ENCODE measurements at places on chromosomes 2 and 18. TPM values are rescaled to one million over a fixed set of nuclear protein-coding genes. Genes with fewer than 3 reads are reported as not detected.

DNA sequence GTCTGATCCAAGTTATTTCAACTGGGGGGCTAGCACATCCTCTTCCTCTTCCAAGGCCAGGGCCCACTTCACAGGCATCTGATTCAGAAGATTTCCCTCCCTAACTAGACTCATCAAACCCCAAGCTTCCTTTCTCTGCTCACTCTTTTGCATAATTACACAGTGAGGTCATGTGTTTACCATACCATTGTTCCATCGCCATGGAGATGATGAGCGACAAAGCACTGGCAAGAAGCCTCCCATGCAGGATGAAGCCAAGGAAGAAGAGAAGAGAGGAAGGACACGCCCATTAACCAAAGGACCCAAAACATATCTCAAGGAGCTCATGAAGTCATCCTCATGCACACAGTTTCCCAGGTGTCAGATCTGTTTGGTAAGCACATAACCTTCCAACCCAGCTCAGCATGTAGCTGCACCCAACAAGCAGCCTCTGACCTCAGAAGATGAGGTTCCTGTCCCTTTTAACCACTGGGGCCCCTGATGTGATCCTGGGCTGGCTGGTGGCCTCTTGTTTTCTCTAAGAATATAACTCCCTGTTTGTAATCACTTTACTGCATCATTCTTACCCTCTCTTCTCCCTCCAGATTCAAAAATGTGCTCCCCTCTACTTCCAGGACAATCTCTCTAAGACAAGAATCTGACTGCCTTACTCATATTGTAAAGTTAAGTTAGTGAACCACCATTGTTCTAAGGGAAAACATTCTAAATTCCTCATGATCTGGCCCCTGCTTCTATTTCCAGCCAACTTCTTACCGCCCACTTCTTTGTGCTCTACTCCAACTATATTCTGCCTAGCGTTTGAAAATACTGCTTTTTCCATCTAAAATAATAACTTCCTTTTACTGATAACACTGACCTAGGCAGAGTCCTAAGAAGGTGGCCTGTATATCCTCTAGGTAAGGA is 190.1 kb downstream of the TTC32 start:
- peak; percentile 40 for DNase-seq

CD302 gene
- 23.8 TPM for polyA plus RNA-seq

TCF23 gene
- polyA plus RNA-seq: 0.05 TPM

GRCh38 chr2:59196491-59196890 is 955.4 kb upstream of the FANCL start:
- no peak for DNase-seq

- DNase-seq: no peak
Measured at GRCh38 chr18:36771245-36771644, 57.6 kb downstream of the TPGS2 start.

CERS6 gene
- polyA plus RNA-seq: 25.6 TPM

GPR45 gene
- not detected for polyA plus RNA-seq

TRIM43 gene
- not detected for polyA plus RNA-seq

LYPD6B gene
- polyA plus RNA-seq: not detected

MEP1B gene
- polyA plus RNA-seq: not detected

BCL11A gene
- 3.7 TPM for polyA plus RNA-seq

- no peak for DNase-seq
Measured at GRCh38 chr2:99420751-99421299, 69.0 kb downstream of the REV1 start.

Measured in right cardiac atrium (tissue), 5 donors.